ENCODE measurements at places on chromosomes 2 and 18.
A peak's percentile ranks its signal among the peaks of the same experiment; 100 is the strongest.

- no peak for DNase-seq
Observed at GRCh38 chr2:64869126-64869525, 120.1 kb upstream of the SLC1A4 start.

DNA sequence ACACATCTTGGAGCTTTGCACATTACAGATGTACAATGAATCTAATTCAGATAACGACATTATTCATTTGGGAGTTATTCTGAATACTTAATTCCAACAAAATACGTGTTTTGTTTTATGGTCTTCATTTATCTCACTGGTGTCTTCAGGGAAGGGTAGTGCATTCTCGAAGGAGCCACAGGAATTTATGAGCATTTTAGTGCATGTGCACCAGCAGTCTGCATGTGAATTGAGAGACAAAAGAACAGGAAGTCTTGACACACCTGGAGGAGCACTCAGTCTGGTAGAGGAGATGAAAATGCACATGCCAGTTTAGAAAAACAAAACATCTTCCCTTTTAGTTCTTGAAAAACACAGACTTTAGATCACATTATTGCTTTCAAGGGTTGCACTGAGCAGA is 228.7 kb downstream of the LRATD1 start:
- no peak for DNase-seq

DNA sequence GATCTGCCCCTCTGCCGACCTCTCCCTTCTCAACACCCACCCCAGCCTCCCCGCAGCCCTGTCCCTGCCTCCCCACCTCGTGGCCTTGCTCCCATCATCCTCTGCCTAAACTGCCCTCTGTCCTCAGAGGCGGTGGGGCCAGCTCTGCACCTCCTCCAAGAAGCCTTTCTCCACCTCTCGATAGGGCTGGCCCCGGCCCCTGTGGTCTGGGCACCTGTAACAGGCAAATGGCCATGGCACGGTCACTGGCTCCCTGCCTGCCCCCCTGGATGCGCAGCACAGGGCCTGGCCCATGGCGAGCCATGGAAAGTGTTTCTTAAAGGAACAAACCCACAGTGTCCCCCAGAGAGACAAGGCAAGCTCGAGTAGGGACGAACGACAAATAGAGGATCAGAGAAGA is 42.0 kb downstream of the MYO7B start:
- no peak for DNase-seq

- DNase-seq = peak; percentile 18
Observed at GRCh38 chr2:61537277-61537949, 743 bp downstream of the XPO1 start.

GRCh38 chr18:76997951-76998808 is 134.4 kb downstream of the MBP start:
- DNase-seq = no peak

DNA sequence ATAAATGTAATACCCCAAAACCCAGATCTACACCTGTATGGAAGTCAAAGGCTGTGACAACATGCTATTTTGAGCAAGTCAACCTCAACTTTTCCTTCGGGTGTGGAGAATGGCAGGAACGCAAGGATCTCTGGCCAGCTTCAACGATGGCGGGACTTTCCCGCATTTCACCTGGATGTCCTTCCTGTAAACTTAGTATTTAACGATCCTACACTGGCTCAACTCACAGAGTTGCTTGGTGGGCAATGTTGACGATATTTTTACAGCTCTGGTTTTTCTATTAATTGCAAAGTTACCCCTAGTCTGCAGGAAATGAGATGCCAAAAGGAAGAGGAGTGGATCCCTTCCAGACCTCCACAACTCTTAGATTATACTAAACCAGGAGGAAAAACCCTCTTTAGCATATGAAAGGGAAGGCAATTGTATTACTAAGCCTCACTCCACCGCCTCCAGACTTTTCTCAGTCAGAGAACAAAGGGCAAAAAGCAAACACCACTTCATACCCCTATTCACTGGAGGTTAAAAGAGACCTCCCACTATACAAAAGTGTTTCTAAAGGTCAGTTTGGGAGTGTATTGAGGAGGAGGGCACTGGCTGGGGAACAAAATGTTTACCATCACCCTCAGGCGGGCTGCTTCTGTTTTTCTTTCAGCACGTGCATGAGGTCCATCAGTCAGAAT is 56.5 kb upstream of the ACVR1 start:
- DNase-seq = no peak

DNA sequence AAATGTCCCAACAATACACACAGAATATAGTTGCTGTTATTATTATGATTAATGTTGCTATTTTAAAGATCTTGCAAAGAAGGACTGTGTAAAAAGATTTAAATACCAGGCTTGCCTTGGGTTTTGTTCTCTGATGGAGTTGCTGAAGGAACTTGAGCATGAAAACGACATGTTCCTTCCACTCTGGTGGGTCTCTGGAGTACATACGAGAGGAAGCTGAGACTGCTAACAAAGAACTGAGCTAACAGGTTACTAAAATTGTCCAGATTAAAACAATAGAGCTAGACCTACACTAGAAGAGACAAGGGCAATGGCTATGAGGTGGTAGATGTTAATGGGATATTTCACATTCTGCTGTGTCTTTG is 612.2 kb downstream of the TSN start:
- no peak for DNase-seq

GRCh38 chr2:109134741-109135358 is 5.8 kb downstream of the SH3RF3 start:
- no peak for DNase-seq

GRCh38 chr2:215594766-215595165 is 158.9 kb upstream of the FN1 start:
- DNase-seq = no peak

DNA sequence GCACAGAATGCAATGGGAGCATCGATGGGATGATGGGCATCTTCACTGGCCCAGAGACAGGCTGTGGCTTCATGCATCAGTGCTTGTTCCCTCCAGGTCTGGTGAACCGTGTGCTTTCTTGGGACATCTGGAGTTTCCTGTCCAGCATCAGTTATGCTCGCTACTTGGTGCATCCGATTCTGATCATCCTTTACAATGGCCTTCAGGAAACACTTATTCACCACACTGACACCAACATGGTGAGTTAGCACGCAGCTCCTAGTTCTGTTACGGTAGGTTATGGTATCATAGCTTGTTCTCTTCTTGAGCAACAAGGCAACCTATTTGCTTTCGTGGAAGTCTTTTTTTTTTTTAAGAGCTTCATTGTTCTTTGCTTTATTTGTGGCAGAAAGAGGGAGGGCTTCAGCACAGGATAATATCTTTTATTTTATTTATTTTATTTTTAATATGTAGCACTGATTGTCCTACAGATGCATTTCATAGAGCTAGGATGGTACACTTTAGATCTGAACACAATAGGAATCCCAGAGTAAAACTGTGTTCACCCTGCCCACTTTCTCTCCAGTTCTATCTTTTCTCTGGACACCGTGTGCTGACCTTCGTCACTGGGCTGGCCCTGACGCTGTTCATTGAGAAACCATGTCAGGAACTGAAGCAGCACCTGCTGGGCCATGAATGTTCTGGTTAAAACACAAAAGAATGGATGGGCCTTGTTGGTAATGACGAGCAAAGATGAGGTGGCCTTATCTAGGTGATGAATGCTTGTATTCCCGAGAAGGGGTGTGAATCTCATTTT is 71.2 kb upstream of the SEC11C start:
- no peak for DNase-seq

DNA sequence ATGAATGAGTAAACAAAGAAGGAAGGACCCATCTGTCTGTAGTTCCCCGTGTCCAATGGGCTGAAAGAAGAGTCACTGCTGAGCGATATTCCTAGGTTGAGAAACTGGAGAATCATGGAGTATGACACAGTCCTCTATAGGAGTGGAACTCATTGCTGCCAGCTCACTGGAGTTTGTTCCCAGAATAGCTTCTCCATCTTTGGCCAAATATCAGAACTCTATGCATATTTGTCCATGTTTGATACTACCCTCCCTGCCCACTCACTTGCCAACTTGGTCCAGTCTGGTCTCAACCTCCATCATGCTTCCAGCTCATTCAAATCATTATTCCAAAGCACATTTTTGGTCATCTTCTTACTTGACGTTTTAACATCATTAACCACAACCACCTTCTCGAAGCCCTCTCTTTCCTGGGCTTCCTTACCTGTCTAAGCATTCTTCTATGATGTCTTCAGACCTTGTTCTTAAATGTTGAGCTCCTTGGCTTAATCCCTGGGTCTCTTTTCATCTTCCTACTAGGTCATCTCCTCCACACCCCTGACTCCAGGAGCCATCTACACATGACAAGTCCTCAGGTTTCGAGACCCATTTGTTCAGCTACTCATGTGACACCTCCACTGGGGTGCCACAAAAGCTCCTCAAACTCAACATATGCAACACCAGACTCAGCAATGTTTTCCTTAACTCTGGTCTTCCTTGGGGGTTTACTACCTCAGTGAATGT is 221.6 kb downstream of the MYCN start:
- DNase-seq = no peak

DNA sequence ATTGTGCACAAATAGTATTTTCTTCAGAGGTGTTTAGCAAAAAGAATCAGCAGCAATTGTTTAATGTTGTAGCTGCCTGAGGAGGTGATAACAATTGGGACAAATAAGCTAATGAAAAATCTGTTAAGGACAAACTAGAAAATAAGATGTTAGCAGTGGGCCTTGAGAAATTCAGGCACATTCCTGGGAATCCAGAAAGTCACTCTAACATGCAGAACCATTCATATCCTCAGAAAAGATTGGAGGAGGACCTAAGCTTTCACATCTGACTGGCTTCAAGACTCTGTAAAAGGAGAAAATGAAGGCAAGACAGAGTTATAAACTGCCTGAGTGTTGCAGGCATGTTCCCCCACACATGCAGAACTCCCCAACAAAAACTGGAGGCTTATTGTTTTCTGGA is 353.5 kb upstream of the RGPD4 start:
- DNase-seq = no peak

DNA sequence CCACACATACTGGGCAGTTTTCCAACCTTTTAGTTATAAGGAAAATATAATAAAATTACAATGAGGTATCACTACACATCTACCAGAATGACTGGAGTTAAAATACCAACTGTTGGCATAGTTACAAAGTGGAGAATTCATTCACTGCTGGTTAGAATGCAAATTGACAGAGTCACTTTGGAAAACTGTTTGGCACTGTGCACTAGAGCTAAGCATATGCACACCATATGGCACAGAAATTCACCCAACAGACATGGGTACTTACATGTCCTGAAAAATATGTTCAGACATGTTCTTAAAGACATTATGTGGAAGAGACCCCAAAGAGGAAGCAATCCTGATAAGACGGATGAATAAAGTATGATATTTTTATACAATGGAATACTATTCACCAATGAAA is 686.1 kb upstream of the RAB6C start:
- DNase-seq = no peak

Measured in stimulated activated CD8-positive, alpha-beta memory T cell treated with anti-CD3 and anti-CD28 coated beads, Interleukin-4, amount 100 ng/mL, for 1 hour (primary cell).